ENCODE measurements at places on chromosomes 12 and 14.

DNA sequence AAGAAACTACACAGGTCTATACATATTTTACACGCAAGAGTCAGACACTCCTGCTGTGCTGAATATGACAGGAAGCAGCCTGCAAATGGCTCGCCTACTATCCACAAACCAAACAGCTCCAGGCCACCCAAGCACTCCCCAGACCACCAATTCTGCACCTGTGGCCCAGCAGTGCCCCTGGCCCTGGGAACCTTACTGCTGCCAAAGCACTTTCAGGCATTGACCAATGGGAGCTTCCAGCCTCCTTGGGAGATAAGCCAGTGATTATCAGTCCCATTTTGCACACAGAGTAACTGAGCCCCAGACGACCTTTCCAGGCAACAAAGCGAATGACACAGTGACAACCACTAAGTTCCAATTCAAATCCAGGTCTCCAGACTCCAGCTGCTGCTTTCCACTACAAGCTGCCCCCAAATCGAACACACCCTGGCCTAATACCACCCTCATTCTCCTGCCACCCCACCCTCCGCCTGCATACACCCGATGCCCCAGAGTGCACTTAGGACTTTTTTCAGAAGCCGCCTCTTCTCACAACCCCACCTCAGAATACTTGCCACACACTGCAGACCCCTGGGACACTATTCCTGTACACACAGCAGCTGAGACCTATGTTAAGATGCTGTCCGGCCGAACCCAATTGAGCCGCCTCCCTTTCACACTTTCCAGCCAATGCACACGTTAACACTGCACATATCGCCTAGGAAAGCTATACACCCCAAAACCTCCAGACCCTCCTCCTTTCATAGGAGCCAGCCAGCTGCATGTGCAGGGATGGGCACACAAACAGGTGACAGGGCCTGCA lies 126.1 kb upstream of the PRMT8 start:
- no peak for DNase-seq

- DNase-seq, result no peak
Observed at GRCh38 chr12:92473564-92473963, 229.2 kb upstream of the PLEKHG7 start.

GRCh38 chr12:63916561-63917476 lies 72.3 kb downstream of the SRGAP1 start:
- no peak for DNase-seq

GRCh38 chr14:102501751-102502315 lies 7.7 kb downstream of the ANKRD9 start:
- no peak for DNase-seq

- DNase-seq, result no peak
Observed at GRCh38 chr12:50185970-50186663, 18.9 kb upstream of the CERS5 start.

DNA sequence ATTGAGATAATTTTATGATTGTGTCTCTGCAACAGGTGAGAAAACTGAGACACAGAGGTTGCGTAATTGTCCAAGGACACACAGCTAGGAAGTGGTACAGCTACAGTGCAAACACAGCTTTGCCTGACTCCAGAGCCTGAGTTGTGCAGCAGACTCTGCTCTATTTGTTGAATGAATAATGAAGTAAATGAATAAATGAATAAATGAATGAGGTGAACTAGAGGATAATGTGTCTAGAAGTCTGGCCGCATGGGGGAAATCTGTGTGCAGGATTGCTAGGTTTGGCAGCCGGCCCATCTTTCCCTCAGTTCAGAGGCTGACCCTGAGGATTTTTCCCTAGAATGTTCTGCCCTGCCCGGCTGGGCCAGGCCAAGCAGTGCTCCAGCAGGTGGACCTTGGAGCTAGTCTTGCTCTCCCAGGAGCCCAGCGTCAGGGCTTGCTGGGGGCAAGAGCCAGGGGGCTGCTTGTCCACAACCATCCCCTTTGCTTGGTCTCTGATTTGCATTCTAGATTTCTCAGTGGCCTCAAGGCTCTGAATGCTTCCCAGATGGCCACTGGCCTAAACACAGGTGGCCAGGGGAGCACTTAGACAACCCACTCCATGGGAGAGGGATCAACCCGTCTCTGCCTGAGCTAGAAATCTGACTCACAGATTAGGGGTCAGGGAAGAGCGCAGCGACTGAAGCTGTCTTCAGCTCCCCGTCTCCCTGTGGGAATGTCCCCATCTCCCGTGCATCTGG lies 225.2 kb downstream of the C12orf75 start:
- no peak for DNase-seq

DNA sequence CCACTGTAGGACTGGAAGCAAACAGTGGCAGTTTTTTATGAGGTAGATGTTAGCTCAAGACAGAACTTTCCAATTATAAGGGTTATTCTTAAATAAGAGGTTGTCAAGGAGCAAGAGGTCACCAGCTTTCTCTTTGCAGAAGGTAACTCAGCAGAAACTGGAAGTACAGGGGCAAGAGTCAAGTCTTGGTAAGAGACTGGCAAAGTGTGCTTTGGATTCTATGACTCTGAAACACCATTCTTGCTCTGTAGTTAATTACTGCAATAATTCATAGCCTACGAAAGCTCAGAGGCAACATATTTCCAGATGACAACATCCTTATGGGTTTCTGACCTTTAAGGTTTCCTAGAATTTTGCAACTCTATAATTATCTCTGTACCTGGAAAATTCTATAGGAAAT lies 51.3 kb downstream of the RMST start:
- no peak for DNase-seq

GRCh38 chr12:46825591-46826414 lies at the start of gene SLC38A4:
SLC38A4 (minus strand) TSS chr12:46825997; CDS start chr12:46793071, 32,926 bp downstream.
- DNase-seq, result no peak

- no peak for DNase-seq
Observed at GRCh38 chr12:110768960-110769359, 26.3 kb upstream of the PPP1CC start.

DNA sequence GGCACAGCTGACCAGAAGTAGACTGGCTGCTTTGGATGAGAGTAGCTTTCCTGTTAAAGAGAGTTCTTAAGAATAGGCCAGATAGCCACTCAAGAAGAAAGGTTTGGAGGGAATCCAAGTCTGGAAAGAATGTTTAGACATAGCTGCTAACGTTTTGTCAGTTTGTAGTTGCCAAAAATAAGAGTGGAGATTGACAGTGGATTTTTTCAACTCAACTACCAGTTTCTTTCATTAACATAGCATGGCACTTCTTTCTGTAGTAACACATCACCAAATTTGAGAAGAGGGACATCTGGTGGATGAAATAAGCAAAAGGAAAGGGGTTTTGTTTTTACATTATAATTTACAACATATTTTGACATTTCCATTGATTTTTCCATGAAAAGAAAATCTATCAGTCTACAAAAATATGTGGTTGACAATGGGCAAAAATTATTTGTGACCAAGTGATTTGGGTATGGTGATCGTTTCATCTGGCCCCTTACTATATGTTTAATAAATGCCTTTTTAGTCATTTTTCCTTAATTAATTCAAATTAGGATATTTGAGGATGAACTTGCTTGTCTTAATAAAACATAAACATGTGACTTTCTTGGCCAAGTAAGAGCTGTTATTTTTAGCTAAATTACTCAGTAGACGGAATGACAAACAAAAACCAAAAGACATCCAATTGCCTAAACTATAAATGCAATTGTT lies 71.1 kb downstream of the PTPRR start:
- no peak for DNase-seq

DNA sequence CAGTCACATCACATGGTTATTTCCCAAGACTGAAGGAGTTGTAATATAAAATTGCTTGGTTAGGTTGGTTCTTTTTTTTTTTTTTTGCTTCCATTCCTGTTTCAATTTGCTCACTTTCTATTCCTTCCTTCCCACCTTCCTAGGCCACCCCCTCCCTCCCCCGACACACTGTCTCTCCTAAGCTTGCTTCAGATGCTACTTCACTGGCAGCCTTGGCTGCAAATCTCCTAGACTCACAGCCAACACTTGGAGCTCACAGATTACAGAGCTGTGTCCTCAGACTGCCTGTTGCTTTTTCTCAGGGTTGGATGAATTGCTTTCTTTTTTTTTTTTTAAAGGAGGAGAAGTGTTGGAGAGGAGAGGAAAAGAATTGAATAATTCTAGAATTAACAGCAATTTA lies 77.3 kb upstream of the GRIN2B start:
- no peak for DNase-seq

GRCh38 chr12:111022386-111022785 lies 102.0 kb upstream of the MYL2 start:
- no peak for DNase-seq

DNA sequence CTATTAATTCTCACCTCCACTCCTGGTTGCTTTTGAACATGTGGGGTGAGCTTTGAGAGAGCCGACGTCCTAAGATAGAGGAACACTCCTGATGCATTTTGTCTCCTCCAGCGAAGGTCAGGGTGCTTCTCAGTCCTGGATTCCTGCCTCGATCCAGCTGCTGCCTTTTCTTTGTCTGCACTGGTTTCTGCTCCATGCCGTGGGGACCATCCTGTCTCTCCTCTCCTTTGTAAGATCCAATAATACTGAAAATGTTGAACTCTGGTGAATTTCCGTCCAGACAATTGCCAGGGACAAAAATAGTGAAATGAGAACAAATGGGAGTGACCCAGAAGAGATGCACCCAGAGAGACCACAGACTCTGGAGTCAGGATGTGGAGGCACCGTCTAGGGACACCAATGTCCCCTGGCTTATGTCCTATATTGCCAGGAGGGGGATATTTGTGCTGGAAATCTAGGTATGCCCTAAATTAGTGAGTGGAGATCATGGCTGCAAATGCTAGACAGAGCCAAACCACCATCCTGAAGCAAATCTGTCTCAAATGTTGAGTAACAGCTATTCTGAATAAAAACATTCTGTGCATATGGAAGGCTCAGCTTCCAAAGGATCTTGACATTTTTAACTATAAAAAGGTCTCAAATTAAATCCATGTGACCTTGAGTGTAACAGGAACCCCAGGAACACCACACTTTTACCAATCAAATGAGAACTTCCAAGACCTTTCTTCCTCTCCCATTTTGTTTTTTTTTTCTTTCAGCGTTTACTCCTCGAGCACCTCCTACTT lies 170.9 kb downstream of the PPM1H start:
- no peak for DNase-seq

- DNase-seq, result no peak
Observed at GRCh38 chr14:92694807-92695206, 53.6 kb downstream of the LGMN start.

All from stimulated activated CD4-positive, alpha-beta T cell treated with anti-CD3 and anti-CD28 coated beads, Interleukin-1b, Interleukin-23, amount 100 ng/mL, for 48 hours (primary cell).